Activated CD4-positive, alpha-beta T cell treated with anti-CD3 and anti-CD28 coated beads, Interleukin-2, amount 10 ng/mL, durations not matched to agents 24 days and 14 days (primary cell): ENCODE measurements at places on chromosomes 4 and X. TPM values are rescaled to one million over a fixed set of nuclear protein-coding genes. Genes with fewer than 3 reads are reported as not detected.

GRCh38 chrX:43141885-43142284, 363.9 kb upstream of the PPP1R2C start:
- no peak for DNase-seq

DNA sequence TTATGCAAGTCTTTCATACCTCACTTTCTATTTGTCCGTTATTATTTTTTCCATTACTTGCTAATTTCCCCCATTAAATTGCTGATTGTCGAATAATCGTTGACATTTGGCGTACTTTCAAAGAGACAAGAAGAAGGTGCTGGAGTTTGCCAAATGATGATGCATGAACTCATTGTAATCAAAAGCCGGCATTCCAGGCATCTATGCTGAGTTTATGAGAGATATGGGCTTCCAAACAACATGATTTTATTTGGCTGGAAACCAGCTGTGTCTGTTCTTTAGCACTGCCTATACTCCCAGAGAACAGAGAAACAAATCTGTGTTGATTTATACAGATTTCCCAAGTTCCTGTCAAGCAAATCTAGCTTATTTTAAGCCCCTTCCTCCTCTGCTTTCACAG, 80.8 kb upstream of the RPS6KA3 start:
- no peak for DNase-seq

Gene SSX2B
- total RNA-seq = not detected in 2 replicates

Gene HADH
- 37.2 and 41.4 TPM in 2 replicates for total RNA-seq

DNA sequence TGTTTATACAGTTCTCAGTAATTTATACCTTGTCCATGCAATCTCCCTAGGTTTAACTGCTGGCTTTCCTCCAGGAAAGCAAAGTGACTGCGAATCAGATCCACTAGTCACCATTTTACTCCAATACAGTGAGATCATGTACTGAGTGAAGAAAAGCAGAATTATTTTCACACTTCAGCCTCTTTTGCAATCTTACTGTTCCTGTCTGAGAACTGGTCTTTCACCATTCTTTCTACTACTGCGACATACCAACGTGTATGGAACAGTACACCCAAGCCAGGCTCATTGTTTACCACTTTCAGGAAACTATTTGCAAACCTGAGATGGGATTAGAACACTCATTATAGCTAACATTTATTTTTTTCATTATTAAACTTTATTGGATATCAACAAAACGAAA, 8.0 kb upstream of the MSL3 start:
- DNase-seq = no peak

GRCh38 chr4:60581919-60582536, 618.1 kb upstream of the ADGRL3 start:
- DNase-seq = no peak

GRCh38 chr4:3073158-3074077, 920 bp downstream of the HTT-AS start:
- no peak for DNase-seq
